ENCODE measurements at places on chromosomes 13 and 19.

DNA sequence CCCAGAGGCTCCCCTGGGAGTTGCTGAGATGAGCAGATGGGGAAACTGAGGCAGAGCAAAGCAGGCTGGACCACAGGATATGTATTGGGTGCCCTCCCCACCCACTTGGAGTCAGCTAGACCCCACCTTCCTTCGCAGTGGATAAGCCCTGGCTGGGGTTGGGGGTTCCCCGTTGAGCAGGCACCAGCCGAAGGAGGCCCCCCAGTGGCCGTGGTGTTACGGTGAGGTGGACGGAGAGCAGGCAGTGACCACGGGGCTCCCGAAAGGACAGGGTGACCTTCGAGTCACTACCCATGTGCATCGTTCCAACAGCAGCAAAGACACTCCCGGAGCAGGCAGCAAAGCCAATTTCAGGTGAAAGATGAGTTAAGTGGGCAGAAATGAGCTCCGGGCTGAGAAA, 62.4 kb upstream of the ADGRE5 start:
- DNase-seq = no peak

GRCh38 chr13:113433391-113433916, 19.8 kb downstream of the ADPRHL1 start:
- DNase-seq = no peak

- DNase-seq = no peak
These were observed 13.4 kb upstream of the SYT5 start for GRCh38 chr19:55193481-55193880.

- no peak for DNase-seq
These were observed 279.8 kb downstream of the DNAJC15 start for GRCh38 chr13:43303033-43303729.

GRCh38 chr19:7907544-7907943, 3.9 kb downstream of the MAP2K7 start:
- DNase-seq = no peak

DNA sequence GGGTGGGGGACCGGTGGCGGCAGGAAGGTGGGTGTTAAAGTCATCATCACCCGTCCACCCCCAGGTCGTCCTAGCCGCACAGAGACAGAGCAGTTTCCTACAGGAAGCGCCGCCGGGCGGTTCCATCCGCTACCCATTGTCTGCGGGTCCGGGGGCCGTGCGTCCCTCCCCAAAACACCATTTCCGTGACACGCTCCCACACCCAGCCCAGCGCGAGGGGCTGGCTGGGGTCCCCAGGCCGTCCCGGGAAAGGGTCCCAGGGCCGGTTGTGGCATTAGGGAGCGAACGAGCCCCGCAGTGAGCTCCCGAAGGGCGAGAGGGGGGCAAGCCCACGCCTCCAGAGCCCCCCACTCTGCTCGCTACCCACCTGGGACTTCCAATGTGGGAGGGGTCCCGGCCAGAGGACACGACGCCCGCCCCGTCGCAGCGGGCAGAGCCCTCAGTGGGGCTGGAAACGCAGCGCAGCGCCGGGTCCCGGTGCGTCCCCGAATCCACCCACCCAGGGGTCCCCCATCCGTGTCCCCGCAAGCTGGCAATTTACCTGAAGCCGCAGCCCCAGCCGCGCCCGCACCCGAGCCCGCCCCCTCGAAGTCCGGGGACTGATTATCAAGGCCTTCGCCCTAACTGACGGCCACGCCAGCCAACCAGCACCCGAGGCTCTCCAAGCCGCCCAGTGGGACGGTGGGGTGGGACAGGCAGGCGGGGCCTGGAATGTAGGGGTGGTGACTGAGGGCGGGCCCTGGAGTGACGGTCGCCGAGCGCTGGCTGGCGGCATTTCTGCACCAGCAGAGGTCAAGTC, at the start of gene KANK3:
Gene KANK3, minus strand, starts transcription at position 579 of the 799 bp plus-strand sequence. CDS start 5,434 bp downstream, outside the sequence.
- DNase-seq = peak; percentile 85

- no peak for DNase-seq
These were observed 12.6 kb downstream of the ATP11A start for GRCh38 chr13:112702341-112702985.

DNA sequence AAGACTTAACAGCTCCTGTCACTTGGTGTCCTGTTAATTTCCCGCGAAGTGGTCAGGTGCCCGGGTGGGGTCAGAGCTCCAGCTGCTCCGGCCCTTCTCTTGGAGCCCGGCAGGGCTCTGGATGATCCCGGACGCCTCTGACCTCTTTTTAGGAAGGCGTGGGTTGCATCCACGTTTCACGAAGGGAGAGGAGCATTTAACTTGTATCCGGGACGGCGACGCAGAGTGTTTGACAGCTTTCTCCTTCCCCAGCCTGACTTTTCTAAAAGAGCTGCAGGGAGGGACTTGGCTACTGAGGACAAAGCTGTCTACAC, 656 bp downstream of the ZNF155 start:
- no peak for DNase-seq

Data from stimulated activated CD4-positive, alpha-beta T cell treated with anti-CD3 and anti-CD28 coated beads, TNF-alpha, amount 100 ng/mL, for 24 hours (primary cell).